HFFc6 (cell line): ENCODE measurements at places on chromosomes 13 and 19. TPM values are rescaled to one million over a fixed set of nuclear protein-coding genes. Genes with fewer than 3 reads are reported as not detected.

The PGLYRP2 gene
- not detected in 2 replicates for total RNA-seq

The TMEM38A gene
- total RNA-seq: 1.1 to 2.0 TPM (median 1.7 TPM) in 3 replicates

The OR4F17 gene
- total RNA-seq: not detected in 2 replicates

The MCOLN1 gene
- total RNA-seq: 20.4 and 24.9 TPM in 2 replicates

The NLRP4 gene
- not detected in 3 replicates for total RNA-seq

The NTN5 gene
- 0.17 to 0.31 TPM (median 0.18 TPM) in 3 replicates for total RNA-seq

The ADAMTS10 gene
- total RNA-seq: 0.69 to 0.99 TPM (median 0.78 TPM) in 3 replicates

The GPC6 gene
- 2.9 to 3.9 TPM (median 3.0 TPM) in 3 replicates for total RNA-seq

The RGL3 gene
- 8.8 to 11.6 TPM (median 11.0 TPM) in 3 replicates for total RNA-seq

The FXYD5 gene
- total RNA-seq: 324 to 394 TPM (median 342 TPM) in 3 replicates

The CCNA1 gene
- total RNA-seq: not detected in 3 replicates

DNA sequence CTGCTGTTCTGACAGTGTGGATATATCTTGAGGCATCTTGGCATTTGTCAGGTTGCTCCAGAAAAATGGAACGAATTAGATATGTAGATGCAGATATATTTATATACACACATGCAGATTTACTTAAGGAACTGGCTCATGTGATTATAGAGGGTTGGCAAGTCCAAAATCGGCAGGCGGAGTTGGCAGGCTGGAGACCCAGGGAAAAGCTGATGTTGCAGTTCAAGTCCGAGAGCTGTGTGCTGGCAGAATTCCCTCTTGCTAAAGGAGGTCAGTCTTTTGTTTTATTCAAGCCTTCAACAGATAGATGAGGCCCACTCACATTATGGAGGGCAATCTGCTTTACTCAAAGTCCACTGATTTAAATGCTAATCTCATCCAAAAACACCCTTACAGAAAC lies 24.4 kb upstream of the CSNK1A1L start:
- DNase-seq: no peak

DNA sequence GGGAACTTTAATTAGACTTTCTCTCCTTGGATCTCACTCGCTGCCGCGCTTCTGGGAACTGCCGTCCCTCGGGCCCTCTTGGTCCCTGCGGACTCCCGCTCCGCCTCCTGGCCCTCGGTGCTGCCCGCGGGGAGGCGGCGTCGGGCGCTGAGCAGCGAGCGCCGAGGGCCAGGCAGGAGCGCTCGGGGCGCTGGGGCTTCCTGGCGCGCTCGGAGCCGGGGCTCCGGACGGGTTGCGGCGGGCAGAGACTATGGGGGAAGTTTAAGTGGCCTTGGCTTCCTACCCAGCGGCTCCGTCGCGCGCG lies 704 bp downstream of the CHST8 start:
- no peak for DNase-seq

DNA sequence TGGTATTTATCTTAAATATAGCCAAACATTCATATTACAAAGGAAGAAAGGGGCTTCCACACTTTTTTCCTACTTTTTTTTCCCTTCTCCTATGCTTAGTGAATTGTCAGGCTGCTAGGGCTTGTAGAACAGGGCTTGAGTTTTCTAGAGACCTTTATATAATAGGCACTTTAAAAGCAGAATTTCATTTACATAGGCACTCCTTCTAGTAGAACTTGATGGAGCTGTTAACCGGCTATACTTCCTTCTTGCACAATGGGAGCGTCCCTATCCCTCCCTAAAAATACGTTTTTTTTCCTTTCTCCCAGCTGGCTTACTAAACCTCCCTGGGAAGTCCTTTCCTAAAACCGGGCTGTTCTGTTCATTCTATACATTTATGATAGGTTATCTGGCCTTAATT lies 1.1 kb downstream of the TRIM13 start:
- no peak for DNase-seq

DNA sequence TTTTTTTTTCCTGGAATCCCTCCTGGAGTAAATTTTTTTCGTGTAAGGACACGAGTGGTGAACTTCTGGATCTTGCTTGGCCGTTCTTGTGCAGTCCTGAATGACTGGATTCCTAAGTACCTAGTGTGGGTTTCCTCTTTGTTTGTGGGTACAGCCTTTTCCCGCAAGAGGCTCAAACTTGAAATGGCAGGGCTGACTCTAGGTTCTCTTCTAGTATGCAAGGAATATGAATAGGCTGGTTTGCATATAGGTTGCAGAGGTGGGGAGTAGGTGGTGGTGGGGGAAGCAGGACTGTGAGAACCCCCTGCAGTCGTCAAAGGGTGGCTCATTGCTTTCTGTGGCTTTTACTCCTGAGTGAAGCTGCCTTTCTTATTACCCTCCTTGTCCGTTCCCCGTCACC lies 13.6 kb downstream of the UBAC2 start:
- DNase-seq: no peak

GRCh38 chr19:6238643-6239281 lies 41.0 kb downstream of the MLLT1 start:
- DNase-seq: no peak

- DNase-seq: no peak
Measured at GRCh38 chr13:22880741-22881720, 299.7 kb upstream of the SGCG start.

DNA sequence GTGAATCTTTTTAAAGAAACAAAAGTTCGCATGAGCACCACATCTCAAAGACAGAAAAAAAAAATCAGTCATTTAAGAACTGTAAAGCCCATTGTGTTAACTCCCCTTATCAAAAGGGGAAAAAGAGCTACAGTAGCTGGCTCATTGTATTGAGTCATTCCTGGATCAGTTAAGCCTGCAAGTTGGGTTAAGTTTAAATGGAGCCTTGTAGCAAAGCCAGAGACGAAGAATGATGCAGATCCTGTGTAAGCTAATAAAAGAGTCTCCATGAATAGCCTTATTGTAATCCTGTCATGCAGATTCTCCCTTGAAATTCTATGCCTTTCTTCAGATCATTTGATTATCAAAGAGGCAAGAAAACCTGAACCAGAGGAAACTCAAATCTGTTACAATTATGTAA lies 83.8 kb downstream of the CRYL1 start:
- DNase-seq: no peak

GRCh38 chr13:25844559-25845434 lies 207.0 kb downstream of the SHISA2 start:
- DNase-seq: no peak

DNA sequence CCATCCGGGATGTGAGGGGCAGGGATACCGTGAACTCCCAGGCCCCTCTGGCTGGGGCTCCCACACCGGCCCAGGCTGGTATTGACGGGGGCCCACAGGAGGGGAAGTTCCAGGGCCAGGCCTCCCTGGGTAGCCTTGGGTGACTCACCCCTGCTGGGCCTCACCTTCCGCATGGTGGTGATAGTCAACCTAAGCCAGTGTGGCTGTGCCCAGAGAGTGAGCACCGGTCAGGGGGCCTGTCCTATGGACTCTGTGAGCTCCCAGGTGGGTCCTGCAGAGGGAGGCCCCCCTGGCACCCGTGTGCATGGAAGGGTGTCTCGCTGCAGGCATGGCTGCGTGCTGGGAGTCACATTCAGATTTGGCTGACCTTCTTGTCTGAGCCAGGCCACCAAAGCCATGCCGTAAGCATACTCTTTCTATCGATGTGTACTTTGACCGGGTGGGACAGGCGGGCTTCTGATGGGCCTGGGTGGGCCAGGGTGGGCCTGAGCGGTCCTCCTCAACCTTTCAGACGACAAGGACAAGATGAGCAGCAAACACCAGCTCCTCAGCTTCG lies 27.6 kb downstream of the DHX34 start:
- no peak for DNase-seq

DNA sequence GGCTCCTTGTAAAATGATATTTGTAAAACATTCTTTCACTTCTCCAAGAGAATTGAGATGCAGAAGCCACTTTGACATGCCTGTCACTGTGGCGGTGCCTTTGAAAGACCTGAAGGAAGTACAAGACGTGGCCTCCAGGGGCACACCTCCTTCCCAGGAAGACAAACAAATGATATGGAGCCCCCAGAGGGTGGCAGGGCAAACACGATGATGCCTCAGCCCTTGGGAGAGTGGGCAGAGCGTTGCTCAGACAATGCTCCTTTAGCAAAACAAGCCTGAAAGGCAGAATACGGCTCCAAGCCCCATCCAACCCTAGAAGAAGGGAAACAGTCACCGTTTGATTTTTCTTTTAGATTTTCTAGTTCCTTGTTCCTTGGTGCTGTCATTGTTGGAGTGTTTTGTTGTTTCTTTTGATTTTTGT lies 9.2 kb upstream of the ATP12A start:
- peak; percentile 39 for DNase-seq

DNA sequence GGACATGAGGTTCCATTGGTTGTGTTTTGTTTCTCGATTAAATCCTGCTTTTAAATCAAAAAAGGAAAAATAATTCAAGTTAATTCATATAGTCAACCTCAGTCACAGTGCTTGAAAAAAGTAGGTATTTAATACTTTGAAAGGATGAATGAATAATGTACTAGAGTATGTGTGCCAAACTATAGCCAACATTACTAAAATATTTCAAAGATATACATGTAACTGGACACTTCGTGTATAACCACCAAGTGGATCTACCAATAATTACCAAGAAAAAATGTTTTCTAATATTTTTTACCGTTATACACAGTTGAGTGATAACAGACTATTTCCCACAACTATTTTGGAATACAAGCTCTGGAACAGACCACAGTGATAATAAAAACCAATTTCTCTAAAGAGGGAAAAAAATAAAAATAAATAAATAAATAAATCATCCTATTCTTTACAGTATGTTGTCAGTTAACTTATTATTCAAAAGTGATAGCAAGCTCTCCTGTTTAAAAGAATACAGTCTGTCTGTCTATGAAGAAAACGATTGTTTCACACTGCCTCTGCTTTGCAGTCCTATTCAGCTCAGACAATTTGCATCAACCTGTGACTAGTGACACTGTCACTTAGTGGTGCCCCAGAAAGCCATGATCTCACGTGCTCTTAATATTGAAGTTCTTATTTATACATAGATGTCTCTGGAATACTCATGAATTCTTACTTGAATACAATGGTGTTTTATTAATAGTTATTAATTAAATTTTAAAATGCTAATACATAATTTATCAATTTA lies 58.2 kb downstream of the UBL3 start:
- DNase-seq: no peak

DNA sequence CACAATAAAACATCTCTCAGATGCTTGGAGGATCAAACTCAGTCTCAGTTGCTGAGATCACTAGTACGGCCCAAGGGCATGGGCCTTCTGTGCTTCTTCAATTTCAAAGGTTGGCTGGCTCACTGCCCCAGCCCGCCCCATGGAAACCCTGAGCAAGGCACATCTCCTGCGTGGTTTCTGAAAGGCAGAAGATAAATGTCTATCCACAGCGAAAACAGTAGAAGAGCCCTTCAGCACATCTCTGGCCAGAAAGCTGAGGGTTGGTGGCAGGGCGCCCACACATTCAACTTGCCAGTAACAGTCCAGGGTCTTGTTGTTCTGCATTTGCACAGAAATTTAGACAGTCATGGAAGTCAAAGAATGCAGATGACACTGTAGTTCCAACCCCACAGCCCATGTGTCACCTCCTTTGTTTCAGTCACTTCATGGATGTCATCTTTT lies 24.0 kb upstream of the KATNAL1 start:
- DNase-seq: no peak

- no peak for DNase-seq
Measured at GRCh38 chr19:11338121-11338520, 1.3 kb downstream of the RAB3D start.

GRCh38 chr19:11505504-11506100 lies at the start of gene ZNF653:
Gene ZNF653 (minus strand): TSS chr19:11505839. CDS start chr19:11505786, 53 bp downstream.
- peak; percentile 91 for DNase-seq

GRCh38 chr19:31074199-31075125 lies 274.8 kb downstream of the TSHZ3 start:
- DNase-seq: no peak

DNA sequence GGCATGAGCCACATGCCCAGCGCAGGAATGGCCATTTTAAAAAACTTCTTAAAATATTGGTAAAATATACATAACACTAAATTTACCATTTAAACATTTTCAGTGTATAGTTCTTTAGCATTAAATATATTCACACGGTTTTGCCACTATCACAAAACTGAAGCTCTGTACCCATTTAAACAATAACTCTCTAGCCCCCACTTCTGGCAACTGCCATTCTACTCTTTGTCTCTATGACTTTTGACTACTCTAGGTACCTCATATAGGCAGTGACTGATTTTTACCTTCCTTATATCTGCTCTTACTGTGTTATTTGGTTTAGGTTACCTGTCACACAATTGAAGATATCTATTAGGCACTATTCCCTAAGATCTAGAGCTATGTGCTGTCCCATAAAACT lies 2.3 kb upstream of the KBTBD7 start:
- no peak for DNase-seq

DNA sequence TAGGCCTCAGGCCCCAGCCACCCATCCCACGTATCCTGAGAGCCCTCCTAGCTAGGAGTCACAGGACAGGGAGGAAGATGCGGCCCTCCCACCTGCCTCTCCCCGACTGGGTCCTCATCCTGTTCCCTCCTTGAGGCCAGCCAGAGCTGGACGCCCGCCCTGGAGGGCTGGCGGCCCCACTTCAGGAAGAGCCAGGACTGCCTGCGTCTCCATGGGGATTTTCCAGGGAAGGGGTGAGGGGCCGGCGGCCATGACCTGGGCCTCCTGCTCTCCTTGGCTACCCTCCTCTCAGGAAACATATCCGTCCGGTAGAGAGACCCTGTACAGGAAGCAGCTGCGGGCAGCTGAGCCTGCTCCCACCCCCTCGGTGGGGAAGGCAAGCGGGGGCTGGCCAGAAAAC lies 11.3 kb upstream of the PRKD2 start:
- DNase-seq: no peak

- DNase-seq: no peak
Measured at GRCh38 chr13:73901324-73902068, 232.7 kb downstream of the KLF12 start.
